ENCODE measurements at places on chromosomes 12 and 14. TPM values are rescaled to one million over a fixed set of nuclear protein-coding genes. Genes with fewer than 3 reads are reported as not detected.

Gene JDP2
- total RNA-seq = 0.78 TPM

DNA sequence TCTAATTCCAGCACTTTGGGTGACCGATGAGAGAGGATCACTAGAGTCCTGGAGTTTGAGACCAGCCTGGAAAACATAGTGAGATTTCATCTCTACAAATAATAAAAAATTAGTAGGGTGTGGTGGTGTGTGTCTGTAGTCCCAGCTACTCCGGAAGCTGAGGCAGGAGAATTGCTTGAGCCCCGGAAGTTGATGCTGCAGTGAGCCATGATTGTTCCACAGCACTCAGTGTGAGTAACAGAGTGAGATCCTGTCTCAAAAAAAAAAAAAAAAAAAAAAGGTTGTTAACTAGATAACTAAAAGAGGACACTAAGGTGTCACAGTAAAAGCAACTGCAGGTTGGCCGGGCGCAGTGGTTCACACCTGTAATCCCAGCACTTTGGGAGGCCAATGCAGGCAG lies 121.3 kb upstream of the MAX start:
- no peak overlapping the region for H3K27ac ChIP-seq
- H3K36me3 ChIP-seq = no peaks in the 10 kb centered on the region
- H3K27me3 ChIP-seq = no peaks in the 10 kb centered on the region
- DNase-seq = no peak
- H3K4me3 ChIP-seq = no peak overlapping the region

Gene NEUROD4
- 0.09 TPM for total RNA-seq

Gene FGD4
- 0.47 TPM for total RNA-seq

Gene OTOGL
- total RNA-seq = not detected

Gene LRP1-AS
- not detected for total RNA-seq

- H3K36me3 ChIP-seq = no peaks in the 10 kb centered on the region
- H3K27ac ChIP-seq = no peak overlapping the region
- DNase-seq = no peak
- no peaks in the 10 kb centered on the region for H3K4me1 ChIP-seq
- H3K4me3 ChIP-seq = no peak overlapping the region
These were observed 7.3 kb downstream of the CLEC7A start for GRCh38 chr12:10122689-10123088.

- H3K36me3 ChIP-seq = no peaks in the 10 kb centered on the region
- H3K27ac ChIP-seq = no peak overlapping the region
- DNase-seq = no peak
- H3K4me1 ChIP-seq = no peaks in the 10 kb centered on the region
- H3K27me3 ChIP-seq = peaks cover 9% of the 10 kb centered on the region
These were observed 4.6 kb downstream of the PKP2 start for GRCh38 chr12:32891956-32892355.

DNA sequence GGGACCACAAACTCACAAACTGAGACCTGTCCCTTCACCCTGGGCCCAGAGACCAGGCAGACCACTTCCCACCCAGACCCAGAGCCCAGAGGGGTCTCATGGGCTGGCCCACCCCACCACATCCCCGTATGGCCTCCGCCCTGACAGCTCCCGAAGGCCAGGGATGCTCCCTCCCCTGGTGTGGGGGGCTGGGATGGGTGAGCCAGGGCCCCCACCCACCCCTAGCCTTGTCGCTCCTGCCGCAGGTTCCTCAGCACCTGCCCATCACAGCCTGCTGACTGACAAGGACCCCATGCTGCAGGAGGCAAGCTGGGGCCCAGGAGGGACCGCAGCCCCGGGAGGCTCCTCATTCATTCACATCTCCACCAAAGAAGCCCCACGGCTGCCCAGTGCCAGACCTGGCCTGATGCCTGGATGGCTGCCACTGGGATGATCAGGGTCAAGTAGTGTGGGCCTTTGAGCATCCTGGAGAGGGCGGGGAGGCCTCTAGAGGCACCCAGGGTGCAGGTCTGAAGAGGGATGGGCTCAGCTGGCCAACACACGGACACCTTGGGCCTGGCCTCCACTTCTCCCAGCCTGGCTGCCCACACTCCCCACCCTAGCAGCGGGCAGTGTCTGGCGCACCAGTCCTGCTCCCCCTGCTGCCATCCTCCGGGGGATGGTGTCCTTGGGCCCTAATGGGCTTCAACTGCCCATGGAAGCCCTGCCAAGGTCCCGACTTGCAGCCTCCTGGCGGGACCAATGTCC lies 24.7 kb upstream of the GPR132 start:
- no peak overlapping the region for H3K4me3 ChIP-seq
- no peak for DNase-seq
- peaks cover 41% of the 10 kb centered on the region for H3K4me1 ChIP-seq
- no peaks in the 10 kb centered on the region for H3K36me3 ChIP-seq
- H3K27ac ChIP-seq = no peak overlapping the region

- H3K27me3 ChIP-seq = no peaks in the 10 kb centered on the region
- no peaks in the 10 kb centered on the region for H3K4me1 ChIP-seq
- H3K27ac ChIP-seq = no peak overlapping the region
- DNase-seq = no peak
- no peaks in the 10 kb centered on the region for H3K36me3 ChIP-seq
- H3K4me3 ChIP-seq = no peak overlapping the region
These were observed 3.7 kb downstream of the TMEM52B start for GRCh38 chr12:10182354-10183049.

GRCh38 chr12:24838531-24838950 lies 110.4 kb downstream of the BCAT1 start:
- no peak for DNase-seq
- H3K27me3 ChIP-seq = no peaks in the 10 kb centered on the region
- H3K27ac ChIP-seq = no peak overlapping the region
- no peak overlapping the region for H3K4me3 ChIP-seq

GRCh38 chr12:104929977-104930376 lies 28.1 kb downstream of the SLC41A2 start:
- H3K27ac ChIP-seq = no peak overlapping the region
- no peaks in the 10 kb centered on the region for H3K36me3 ChIP-seq
- no peaks in the 10 kb centered on the region for H3K27me3 ChIP-seq
- H3K4me1 ChIP-seq = no peaks in the 10 kb centered on the region
- H3K4me3 ChIP-seq = no peak overlapping the region

Gene TMCC3
- total RNA-seq = 0.36 TPM

DNA sequence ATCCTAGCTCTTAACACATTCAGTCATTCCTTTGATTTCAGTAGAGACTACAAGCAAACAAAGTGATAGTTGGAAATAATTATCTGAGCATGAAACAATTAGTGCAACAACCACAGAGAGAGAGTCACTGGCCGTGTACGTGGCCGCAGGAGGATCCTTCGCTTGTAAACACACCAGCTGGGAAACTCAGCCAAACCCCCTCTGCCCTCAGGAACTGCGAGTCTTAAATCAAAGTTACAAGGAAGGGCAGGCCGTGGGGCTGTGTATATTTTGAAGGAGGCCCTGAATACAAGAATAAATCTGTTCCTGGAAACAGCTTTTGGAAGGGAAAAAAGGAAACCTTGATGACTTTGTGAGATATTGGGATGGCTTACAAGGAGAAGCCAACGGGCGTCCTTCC lies 164.5 kb downstream of the ANO2 start:
- no peaks in the 10 kb centered on the region for H3K4me1 ChIP-seq
- H3K27ac ChIP-seq = no peak overlapping the region
- H3K27me3 ChIP-seq = no peaks in the 10 kb centered on the region

- peaks cover 5% of the 10 kb centered on the region for H3K36me3 ChIP-seq
- H3K27me3 ChIP-seq = no peaks in the 10 kb centered on the region
- H3K4me1 ChIP-seq = peaks cover 17% of the 10 kb centered on the region
- no peak overlapping the region for H3K27ac ChIP-seq
- DNase-seq = no peak
These were observed 14.2 kb downstream of the SSH1 start for GRCh38 chr12:108843187-108843586.

Gene NRL
- 2.9 TPM for total RNA-seq

GRCh38 chr12:44076871-44077270 lies 241.0 kb downstream of the TMEM117 start:
- no peak for DNase-seq
- H3K4me3 ChIP-seq = no peak overlapping the region
- no peaks in the 10 kb centered on the region for H3K4me1 ChIP-seq
- no peaks in the 10 kb centered on the region for H3K27me3 ChIP-seq
- H3K36me3 ChIP-seq = no peaks in the 10 kb centered on the region

Gene TAS2R7
- not detected for total RNA-seq

- no peaks in the 10 kb centered on the region for H3K4me1 ChIP-seq
- no peaks in the 10 kb centered on the region for H3K27me3 ChIP-seq
- no peak for DNase-seq
- no peak overlapping the region for H3K4me3 ChIP-seq
- no peaks in the 10 kb centered on the region for H3K36me3 ChIP-seq
- no peak overlapping the region for H3K27ac ChIP-seq
These were observed 329.9 kb downstream of the BMP4 start for GRCh38 chr14:53626761-53627160.

GRCh38 chr14:22600027-22600426 lies 1.9 kb downstream of the ABHD4 start:
- no peak for DNase-seq
- no peaks in the 10 kb centered on the region for H3K27me3 ChIP-seq
- H3K27ac ChIP-seq = no peak overlapping the region
- no peak overlapping the region for H3K4me3 ChIP-seq
- peaks cover 20% of the 10 kb centered on the region for H3K4me1 ChIP-seq
- H3K36me3 ChIP-seq = peaks cover 16% of the 10 kb centered on the region

Gene TRHDE
- total RNA-seq = not detected

DNA sequence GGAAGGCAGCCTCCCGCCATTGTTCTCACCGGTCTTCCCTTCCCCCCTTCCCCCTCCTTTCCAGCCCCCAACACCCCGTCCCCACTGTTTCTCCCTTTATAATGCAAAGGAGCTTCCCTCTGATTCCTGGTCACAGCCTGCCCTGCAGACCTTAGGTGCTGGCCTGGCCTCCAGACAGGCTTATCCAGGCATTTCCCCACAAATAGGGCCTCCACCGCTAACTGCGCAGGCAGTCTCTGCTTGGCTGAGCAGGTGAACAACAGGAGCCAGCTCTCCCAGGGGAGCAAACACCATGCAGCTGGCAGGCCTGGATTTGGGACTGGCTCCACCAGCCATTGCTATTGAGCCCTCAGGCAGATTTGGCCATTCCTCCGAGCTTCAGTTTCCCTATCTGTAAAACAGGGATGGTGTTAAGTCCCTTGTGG lies 46.0 kb downstream of the SMIM41 start:
- no peak overlapping the region for H3K27ac ChIP-seq
- H3K4me1 ChIP-seq = no peaks in the 10 kb centered on the region
- no peak overlapping the region for H3K4me3 ChIP-seq

GRCh38 chr12:11584221-11584855 lies 65.1 kb upstream of the ETV6 start:
- DNase-seq = no peak
- H3K27ac ChIP-seq = no peak overlapping the region
- peaks cover 3% of the 10 kb centered on the region for H3K4me1 ChIP-seq
- H3K27me3 ChIP-seq = no peaks in the 10 kb centered on the region
- H3K36me3 ChIP-seq = no peaks in the 10 kb centered on the region

DNA sequence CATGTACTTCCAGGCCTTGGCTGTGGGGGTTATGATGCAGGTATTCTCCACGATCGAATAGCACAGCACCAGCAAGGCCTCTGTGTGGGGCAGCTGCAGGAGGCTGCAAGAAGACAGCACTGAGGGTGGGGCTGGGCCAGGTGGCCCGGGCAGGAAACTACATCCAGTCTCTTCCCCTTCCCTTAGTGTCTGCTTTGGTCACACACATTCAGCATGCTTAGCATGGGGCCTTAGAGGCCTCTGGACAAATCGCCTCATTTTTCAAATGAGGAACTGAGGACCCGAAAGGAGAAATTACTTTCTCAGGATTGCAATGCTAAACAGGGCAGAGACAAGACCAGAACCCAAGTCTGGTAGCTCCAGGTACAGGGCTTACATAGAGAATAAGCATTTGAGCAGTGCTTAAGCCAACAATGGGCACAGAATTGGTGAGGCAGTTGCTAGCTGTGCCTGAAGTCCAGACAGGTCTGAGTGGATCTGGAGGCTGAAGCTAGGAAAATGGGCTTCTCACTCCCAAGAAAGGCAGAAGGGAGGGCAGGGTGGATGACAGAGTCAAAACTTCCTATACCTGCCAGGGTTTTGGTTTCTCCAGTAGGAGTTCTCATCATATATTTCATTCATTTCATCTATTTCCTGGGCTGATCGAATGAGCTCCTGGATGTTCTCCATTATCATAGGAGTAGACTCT lies 3.5 kb downstream of the ACRBP start:
- peaks cover 9% of the 10 kb centered on the region for H3K4me1 ChIP-seq
- H3K4me3 ChIP-seq = no peak overlapping the region
- peaks cover 5% of the 10 kb centered on the region for H3K36me3 ChIP-seq
- no peak overlapping the region for H3K27ac ChIP-seq
- H3K27me3 ChIP-seq = no peaks in the 10 kb centered on the region
- no peak for DNase-seq

Gene CISTR
- not detected for total RNA-seq

Gene IL26
- not detected for total RNA-seq

Gene TAMALIN
- 31.7 TPM for total RNA-seq
